Activated CD4-positive, CD25-positive, alpha-beta regulatory T cell (primary cell): ENCODE measurements at places on chromosomes 1 and 21.

DNA sequence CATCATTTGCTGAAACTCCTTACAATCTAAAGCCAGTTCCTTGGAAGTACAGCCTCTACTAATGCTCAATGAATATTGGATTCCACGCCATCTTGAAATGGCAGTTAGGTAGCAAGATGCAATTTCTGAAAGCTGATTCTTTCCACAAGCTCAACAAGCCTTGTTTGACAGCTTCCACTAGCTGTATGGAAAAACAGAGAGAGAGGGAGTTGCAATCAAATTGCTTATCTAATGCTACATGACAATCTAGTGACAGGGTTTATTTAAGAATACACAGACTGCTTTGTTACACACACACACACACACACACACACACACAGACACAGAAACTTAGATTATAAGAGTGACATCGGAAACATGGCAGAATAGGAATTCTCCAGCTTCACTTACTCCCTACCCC lies 288.4 kb upstream of the DEPDC1 start:
- DNase-seq, result no peak

- DNase-seq, result no peak
Observed at GRCh38 chr1:185559151-185559550, 175.0 kb upstream of the HMCN1 start.

DNA sequence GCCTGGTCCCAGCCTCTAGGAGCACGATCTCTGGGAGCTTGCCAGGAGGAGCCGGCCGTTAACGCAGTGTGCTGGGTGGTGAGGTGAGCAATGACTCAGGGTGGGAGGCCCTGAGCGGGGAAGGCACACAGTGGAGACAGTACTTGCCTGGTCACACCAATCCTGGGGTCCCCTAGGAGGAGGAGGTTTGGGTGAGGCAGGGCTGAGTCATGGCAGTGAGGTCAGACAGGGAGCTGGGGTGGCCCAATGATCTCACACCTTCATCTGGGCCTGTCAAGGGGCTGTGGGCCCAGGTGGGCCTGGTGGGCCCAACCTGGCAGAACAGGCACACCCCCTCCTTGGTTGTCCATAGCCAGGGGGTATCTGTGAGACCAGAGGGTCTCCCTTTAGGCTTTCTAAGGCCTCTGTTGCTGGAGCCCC lies 8.6 kb upstream of the EDN2 start:
- DNase-seq, result no peak

DNA sequence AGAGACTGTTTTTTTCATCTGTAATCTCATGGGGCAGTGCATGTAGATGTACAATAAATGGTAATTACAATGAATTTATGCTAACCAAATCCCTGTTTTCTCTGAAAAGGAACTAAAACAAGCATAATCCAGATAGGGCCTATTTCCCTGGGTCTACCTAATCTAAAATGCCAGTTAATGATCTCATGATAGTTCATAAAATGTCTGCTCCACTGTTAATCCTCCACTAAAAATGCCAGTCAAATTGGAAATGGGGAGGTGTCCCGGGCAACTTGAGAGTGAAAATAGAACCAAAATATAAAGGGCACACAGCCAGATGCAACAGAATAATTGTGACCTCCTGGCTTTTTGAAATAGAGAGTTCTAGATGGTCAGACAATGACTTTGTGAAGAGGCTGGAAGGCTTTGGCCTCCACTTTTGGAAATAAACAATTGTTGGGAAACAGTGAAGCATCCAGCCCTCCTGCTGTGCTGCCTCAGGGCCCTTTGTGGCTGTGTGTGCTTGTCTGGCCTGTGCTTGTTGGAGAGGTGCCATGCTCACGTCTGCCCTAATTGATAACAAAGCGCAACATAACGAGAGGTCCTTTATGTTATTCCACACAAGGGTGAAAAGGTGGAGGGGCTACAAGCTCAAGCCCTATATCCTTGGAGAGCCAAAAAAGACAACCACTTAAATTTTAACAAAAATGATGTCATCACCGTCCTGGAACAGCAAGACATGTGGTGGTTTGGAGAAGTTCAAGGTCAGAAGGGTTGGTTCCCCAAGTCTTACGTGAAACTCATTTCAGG lies 97.7 kb downstream of the ATP5PO start:
- DNase-seq, result no peak

GRCh38 chr21:18142655-18143054 lies 102.0 kb upstream of the CHODL start:
- no peak for DNase-seq

GRCh38 chr21:42836767-42837301 lies 42.5 kb downstream of the WDR4 start:
- DNase-seq, result no peak

GRCh38 chr21:45401054-45401518 lies 3.9 kb upstream of the COL18A1 start:
- DNase-seq, result no peak

- no peak for DNase-seq
Observed at GRCh38 chr1:18644446-18644845, 13.8 kb downstream of the PAX7 start.

GRCh38 chr1:90712153-90712856 lies 4.8 kb downstream of the BARHL2 start:
- DNase-seq, result no peak

DNA sequence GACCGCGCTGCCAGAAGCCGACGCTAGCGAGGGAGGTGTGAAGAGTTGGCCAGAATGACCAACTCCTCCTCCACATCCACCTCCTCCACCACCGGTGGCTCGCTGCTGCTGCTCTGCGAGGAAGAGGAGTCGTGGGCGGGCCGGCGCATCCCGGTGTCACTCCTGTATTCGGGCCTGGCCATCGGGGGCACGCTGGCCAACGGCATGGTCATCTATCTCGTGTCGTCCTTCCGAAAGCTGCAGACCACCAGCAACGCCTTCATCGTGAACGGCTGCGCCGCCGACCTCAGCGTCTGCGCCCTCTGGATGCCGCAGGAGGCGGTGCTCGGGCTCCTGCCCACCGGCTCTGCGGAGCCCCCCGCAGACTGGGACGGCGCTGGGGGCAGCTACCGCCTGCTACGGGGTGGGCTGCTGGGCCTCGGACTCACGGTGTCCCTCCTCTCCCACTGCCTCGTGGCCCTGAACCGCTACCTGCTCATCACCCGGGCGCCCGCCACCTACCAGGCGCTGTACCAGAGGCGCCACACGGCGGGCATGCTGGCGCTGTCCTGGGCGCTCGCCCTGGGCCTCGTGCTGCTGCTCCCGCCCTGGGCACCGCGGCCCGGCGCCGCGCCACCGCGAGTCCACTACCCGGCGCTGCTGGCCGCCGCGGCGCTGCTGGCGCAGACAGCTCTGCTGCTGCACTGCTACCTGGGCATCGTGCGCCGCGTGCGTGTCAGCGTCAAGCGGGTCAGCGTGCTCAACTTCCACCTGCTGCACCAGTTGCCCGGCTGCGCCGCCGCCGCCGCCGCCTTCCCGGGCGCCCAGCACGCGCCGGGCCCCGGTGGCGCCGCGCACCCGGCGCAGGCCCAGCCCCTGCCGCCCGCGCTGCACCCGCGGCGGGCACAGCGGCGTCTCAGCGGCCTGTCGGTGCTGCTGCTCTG lies 1.2 kb downstream of the GPR88 start:
- no peak for DNase-seq

- DNase-seq, result no peak
Observed at GRCh38 chr1:217435204-217435603, 195.7 kb downstream of the GPATCH2 start.

DNA sequence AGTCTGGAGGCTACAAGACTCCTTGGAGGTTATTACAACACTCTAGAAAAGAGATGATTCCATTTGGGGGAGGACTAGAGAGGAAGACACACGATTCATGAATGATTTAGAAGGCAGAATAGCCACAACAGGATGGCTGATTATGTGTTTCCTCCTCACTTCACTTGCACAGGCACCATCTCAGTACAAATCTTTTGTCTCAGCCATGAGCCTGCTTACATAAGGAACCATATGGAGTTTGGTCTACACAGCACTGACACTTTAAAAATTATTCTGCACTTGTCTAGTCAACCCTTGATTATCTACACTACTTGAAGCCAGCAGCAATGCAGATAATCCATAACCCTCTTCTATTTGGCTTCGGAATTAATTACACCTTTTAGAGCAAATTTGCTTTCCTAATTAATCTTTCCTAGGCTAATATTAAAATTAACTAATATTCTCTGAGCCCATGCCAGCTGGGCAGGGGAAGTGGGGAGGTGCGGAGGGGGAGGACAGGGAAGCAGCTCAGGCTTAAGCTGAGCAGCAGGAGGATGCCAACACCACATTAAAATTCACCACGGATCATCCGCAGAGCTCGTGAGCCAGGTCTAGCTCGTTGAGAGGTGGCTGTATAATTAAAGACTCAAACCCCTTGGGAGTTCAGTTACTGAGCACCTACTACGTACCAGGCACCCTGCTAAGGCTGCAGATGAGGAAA lies 3.2 kb upstream of the LEMD1 start:
- DNase-seq, result no peak

DNA sequence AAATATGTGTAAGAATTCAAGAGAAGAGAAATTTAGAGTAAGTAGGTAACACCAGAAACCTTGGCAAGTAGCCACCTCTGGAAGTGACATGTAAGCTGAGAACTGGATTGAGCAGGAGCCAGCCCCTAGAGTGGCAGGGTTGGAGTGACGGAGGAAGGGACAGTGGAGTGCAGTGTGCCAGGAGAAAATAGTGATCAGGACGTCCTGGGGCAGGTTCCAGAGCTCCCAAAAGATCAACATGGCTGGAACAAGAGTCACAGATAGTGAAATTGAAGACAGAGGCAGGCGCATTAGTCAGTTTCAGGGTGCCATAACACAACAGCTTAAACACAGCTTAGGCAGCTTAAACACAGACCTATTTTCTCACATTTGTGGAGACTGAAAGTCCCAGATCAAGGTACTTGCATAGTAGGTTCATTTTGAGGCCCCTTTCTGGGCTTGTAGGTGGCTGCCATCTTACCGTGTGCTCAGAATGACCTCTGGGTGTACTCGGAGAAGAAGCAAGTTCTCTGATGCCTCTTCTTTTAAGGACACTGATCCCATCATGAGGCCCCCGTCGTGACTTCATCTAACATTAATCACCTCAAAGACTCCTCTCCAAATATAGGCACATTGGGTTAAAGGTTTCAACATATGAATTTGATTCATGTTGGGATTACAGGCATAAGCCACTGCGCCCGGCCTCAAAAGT lies 37.2 kb downstream of the GNPAT start:
- no peak for DNase-seq

GRCh38 chr1:189596197-189596596 lies 881.5 kb downstream of the BRINP3 start:
- DNase-seq, result no peak

DNA sequence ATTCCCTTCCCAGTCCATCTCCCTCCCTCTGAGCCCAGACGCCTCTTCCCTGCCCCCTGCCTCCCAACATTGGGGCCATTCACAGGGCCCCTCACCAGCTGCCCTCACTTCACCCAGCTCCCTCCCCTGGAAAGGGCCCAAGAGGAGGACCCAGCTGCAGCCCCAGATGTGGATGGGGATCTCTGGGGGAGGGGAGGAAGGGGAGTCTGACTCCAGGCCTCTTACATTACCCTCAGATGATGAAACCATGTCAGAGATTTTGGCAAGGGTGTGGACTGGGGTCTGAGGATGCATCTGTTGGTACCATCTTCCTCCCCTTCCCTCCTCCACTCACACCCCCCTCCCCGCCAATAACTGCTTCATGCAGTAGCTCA lies 1.1 kb upstream of the KIF21B start:
- no peak for DNase-seq

- DNase-seq, result no peak
Observed at GRCh38 chr1:186627019-186627418, 53.2 kb downstream of the PTGS2 start.

DNA sequence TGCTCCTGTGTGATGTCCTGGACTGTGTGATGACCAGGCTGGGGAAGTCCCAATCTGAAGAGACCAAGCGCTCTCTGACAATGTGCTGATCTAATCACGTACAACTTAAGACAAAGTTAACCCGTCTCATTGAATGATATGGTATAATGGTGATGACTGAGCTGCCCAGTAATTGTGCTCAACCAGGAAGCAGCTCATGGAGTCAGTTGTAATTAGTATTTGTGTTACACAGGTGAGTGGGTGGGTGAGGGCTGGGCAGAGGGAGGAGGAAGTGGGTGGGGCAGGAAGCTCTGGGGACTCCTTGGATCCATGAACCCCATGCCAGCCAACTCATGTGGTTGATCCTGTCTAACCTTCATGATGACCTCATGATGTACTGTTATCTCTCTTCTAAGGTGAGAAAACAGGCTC lies 8.7 kb upstream of the ECE1 start:
- no peak for DNase-seq

DNA sequence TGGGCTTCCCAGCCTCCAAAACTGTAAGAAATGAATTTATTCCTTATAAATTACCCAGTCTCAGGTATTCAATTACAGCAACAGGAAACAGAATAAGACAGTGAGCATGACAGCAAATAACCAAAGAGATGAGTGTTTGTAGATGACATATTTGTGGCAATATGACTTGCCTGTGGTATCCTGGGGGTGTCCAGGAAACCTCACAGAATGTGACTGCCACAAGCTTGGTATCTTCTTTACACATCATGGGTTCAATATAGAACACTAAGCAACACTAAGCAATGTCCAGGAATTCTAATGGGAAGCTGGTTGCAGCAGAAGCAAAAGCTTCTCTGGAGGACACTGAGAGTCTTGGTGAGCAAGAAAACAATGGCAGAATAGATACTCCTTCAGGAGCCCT lies 236.4 kb upstream of the BEND5 start:
- no peak for DNase-seq

DNA sequence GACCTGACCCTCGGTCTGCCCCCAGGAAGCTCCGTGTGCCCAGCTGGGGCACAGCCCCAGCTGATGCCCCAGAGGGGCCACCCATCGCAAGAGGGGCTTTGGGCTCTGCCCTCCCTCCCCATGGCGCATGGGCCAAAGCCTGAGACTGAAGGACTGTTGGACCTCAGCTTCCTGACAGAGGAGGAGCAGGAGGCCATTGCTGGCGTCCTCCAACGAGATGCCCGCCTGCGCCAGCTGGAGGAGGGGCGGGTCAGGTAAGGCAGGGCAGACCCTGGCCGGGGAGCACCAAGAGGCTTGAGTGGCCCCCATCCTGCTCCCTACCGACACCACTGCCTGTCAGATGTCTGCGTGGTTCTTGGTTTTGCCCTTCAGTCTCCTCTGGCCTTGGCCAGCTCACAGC lies 3.5 kb downstream of the SYTL1 start:
- no peak for DNase-seq

DNA sequence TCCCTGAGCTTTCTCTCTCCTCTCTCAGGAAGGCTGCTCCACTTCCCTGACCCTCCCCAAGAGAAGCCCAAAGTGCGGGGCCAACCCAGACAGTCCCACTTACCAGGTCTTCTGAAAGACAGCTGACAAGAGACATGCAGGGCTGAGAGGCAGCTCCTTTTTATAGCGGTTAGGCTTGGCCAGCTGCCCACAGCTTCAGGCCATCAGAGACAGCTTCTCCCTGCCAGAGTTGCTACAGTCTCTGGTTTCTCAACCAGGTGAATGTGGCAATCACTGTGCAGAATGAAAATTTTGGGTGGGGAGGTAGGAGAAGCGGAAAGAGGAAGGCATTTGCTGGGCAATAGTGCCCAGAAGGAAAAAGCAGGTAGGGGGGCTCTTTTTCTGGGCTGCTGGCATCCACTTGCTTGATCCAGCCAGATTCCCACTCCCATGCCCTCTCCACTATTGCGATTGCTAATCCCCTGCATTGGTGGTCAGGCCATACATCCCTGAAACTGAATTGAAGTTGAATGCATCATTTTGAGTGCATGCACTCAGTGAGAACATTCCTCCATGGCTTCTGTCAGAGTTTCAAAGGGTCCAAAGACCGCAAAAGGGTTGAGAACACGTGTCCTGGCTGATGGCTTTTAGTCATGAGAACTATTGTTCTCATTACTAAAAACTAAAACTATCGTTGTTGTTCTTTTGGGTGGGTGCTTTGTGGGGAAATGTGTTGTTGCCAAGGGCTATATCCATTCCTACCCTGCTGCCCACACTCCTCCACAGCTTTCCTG lies at the start of gene S100A8:
Gene S100A8, minus strand, starts transcription at position 136 of the 773 bp plus-strand sequence. CDS start 538 bp downstream, outside the sequence.
- DNase-seq, result no peak
